CD4-positive, alpha-beta T cell (primary cell): ENCODE measurements at places on chromosomes 4 and X.

- DNase-seq, result no peak
Measured at GRCh38 chrX:97685753-97686152, 802.0 kb downstream of the RPA4 start.

GRCh38 chr4:83569987-83570386 is 34.1 kb downstream of the GPAT3 start:
- DNase-seq, result no peak

GRCh38 chr4:54879576-54879975 is 221.8 kb downstream of the KIT start:
- no peak for DNase-seq

GRCh38 chr4:53707491-53707890 is 116.2 kb upstream of the LNX1 start:
- DNase-seq, result no peak

DNA sequence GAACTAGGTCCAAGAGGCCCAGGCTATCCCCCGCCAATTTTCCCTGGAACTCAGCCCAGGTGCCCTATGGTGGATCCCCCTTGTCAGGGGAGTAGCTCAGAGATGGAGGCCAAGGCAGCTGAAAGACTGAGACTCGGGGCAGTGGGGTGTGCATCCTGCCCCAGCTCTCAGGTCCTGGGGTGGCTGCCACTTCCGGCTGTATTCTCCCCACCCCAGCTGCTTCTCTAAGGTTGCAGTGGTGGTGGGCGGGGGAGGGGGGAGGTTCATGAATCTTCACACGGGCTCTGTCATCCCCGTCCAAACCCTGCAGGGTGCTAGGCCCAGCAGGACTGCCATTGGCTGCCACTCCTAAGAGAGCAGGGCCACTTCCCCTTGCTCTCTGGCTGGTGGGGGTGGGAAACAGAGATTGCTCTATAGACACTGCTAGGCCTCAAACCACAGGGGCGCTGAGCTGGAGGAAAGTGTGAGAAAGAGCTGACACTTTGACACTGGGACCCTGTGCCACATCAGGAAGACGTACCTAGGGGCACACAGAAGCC is 1.5 kb downstream of the SASH3 start:
- peak; percentile 54 for DNase-seq

DNA sequence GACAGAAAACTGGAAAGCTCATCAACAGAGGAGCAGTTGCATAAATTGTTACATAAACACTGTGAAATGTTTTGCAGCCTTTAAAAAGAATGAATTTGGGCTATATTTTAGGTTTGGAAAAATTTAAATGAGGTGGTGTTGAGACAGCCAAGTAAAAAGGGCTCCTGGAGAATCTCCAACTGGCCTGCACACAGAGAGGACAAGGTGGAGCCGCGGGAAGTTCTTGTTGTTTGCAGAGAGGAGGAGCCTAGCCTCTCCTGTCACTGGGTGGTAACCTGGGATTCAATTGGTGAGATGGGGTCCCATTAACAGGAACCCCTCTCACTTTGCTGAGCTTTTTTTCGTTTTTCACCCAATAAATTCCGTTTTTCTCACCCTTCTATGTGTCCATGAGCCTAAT is 13.4 kb downstream of the GIMD1 start:
- DNase-seq, result no peak

GRCh38 chrX:27590044-27590443 is at the start of gene DCAF8L2:
DCAF8L2 (plus strand) TSS chrX:27590344; CDS start chrX:27746896, 156,552 bp downstream.
- no peak for DNase-seq

DNA sequence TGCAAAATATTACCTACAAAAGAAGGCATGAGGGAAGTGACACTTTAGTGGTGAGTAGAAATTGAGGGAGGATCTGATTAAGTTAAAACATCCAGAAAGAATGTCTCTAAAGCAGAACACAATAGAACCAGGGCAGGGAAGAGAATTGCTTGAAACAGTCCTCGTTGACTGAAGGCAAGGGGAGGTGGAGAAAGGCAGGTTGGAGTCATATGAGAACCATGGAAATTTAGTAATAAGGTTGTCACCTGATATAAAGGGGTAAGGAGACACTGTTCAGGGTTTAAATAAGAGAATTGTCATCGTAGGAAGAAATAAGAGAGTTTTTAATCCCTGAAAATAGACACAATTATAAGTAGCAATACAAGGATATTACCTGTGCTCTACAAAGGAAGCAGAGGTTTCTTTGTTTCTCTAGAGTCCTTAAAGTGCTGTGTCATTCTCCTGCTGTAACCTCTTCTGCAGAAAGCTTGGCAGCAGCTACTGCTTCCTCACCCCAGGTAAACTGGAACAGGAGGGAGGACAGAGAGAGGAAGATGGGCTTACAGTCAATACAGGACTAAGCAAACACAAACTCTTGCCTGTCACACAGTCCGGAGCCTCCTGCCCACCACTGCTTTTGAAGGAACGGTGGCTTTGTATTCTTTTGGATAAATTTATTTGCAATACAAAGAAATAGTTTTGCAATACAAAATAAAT is 258.4 kb downstream of the PPARGC1A start:
- DNase-seq, result no peak

DNA sequence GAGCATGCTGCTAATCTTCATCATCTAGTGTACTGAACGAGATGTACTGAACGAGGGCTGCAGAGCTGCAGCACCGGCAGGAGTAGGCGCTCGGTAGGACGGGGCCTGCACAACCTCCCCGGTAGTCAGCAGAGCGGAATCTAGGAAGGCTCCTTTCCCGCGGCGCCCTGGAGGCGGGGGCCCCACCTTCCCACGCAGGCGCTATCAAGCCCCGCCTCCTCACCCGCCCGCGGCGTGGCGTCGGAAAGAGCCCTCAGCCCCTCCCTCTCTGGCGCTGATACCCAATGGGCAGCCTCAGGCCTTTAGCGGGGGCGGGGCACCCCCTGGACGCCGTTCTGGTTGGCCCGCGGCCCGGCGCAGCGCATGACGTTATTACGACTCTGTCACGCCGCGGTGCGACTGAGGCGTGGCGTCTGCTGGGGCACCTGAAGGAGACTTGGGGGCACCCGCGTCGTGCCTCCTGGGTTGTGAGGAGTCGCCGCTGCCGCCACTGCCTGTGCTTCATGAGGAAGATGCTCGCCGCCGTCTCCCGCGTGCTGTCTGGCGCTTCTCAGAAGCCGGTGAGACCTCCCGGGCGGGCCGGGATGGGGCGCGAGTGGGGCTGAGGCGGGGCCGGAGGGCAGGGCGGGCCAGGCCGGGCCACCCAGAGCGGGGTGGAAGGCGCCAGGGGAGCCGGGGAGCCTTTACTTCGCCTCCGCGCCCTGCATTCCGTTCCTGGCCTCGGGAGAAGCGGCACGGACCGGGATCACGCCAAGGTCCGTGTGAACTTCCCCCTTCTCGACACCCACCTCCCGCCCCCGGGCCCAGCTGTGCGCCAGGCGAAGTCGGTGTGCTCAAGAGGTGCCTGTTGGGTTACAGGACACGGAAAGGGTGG is at the start of gene PDHA1:
TSS of gene PDHA1 (plus strand) at position 393 of the 874 bp plus-strand sequence. CDS start at position 504, 111 bp downstream.
- DNase-seq, result peak; percentile 91
